ENCODE measurements at places on chromosomes 7 and 10.

- DNase-seq: no peak
These were observed 44.5 kb downstream of the TAS2R16 start for GRCh38 chr7:122951006-122951405.

DNA sequence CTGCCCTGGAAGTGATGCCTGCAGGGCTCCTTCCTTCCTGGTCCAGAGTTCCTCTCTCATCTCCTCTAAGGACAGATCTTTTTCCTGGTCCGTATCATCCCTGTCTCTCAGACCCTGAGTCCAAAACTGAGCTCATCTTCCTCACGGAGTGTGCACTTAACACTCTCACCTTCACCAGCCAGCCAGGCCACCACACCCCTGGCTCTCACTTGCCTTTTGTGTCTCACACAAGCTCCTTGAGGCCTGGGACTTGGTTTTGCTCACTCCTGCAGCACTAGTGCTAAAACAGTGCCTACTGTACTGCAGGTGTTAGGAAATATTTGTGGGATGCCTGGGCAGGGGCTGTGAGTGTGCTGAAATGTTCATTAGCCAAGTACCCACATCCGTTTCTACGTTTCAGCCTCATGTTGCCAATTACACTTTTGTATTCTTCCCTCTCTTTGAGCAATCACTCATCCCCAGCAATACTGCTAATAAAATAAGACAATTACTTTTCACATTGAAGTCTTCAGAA lies 21.4 kb upstream of the PARP12 start:
- DNase-seq: no peak

DNA sequence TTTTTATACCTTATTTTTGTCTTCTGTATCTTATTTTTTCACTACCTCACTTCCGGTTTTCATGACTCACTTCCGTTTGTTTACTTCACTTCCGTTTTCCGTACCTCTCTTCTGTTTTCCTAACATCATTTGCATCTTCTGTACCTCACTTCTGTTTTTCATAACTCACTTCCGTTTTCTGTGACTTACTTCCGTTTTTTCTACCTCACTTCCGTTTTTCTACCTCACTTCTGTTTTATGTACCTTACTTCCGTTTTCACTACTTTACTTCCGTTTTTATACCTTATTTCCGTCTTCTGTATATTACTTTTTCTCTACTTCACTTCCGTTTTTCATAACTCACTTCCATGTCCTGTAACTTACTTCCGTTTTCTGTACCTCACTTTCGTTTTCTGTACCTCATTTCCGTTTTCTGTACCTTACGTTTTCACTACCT lies 492.5 kb upstream of the AKR1E2 start:
- no peak for DNase-seq

DNA sequence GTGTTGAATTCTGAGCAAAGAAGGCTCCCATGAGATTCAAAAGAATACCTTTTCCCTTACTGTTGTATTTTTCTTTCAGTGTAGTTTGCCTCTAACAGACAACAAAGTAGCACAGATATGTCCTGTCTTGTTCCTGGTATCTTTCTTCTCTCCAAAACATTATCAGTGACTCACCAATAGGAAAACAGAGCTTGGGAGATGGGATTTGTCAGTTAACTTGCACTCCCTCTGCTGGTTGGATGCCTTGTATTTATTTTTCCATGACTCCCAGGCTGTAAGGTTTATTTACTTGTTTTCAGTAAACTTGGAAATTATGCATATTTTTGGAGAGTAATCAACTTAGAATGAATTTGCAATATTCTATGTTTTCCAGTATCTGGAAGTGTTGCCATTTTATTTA lies 129.7 kb downstream of the SAMD9 start:
- DNase-seq: no peak

DNA sequence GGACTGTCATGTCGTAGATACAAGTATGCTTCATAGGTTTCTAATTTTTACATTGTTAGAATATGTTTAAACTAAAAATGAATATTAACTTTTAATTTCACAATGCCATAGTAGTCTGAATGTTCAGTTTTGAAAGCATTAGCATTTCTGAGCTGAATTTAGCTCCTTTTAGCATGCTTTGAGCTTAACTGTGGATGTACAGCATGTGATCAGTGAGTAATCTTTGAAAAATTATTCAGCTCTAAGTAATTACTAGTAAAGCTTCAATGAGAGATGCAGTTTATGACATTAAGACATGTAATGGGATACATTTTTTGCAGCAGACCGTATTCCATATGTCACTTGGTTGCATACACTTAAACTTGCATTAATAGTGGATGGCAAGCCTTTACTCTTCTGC lies 114.1 kb upstream of the WNT16 start:
- DNase-seq: no peak

Measured in T follicular helper cell (primary cell).